ENCODE measurements at places on chromosomes 7 and 10.

DNA sequence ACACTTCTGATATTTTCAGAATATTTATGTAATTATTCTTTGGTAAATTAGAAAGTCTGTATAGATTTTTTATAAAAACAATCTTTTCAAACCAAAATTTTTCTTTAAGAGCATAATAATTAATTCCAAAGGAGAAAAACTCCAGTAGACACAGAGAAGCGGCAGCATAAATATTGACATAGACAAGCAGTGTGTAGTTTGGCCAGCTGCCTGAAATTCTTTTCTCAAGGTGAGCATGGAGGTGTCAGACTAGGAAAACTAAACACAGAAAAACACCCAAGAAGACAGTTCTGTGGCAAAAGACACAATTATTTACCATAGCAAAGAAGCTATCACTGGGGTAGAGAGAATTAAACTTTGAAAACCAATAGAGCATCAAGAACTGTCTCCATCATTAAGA, 82.4 kb downstream of the KLF6 start:
- DNase-seq, result no peak

DNA sequence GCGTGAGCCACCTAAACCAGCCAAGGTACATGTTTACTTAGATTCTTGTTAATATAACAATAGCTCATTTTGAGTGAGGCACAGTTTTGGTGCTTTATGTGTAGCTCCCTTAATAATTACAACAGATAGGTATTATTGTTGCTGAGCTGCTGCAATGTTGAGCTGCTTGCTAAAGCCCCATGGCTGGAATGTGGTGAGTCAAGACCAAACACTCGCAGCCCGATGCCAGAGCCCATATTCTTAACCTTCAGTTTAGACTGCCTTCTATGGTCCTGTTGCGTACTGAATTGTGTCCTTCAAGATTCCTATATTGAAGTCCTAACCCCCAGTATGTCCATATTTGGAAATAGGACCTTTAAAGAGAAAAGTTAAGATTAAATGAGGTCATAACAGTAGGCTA, 407.1 kb downstream of the NEBL start:
- DNase-seq, result no peak

- peak; percentile 72 for DNase-seq
Observed at GRCh38 chr10:97791824-97792721, 20.3 kb upstream of the SFRP5 start.

DNA sequence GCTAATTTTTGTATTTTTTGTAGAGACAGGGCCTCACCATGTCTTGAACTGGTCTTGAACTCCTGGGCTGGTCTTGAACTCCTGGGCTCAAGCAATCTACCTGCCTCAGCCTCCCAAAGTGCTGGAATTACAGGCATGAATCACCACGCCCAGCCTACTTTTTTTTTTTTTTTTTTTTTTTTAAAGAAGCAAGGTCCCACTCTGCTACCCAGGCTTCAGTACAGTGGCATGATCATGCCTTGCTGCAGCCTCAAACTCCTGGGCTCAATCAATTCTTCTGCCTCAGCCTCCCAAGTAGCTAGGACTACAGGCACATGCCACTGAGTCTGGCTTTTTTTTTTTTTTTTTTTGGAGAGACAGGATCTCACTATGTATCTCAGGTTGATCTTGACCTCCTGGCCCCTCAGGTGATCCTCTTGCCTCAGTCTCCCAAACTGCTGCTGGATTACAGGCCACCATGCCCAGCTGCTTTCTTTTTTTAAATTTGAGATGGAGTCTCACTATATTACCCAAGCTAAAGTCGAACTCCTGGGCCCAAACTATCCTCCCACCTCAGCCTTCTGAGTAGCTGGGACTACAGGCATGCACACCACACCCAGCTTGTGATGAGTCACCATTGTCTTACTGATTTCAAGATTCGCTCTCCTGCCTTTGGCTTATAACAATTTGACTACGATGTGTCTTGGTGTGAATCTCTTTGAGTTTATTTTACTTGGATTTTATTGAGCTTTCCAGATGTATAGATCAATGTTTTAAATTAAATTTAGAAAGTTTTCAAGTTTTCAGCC, 9.0 kb downstream of the RPEL1 start:
- DNase-seq, result no peak

DNA sequence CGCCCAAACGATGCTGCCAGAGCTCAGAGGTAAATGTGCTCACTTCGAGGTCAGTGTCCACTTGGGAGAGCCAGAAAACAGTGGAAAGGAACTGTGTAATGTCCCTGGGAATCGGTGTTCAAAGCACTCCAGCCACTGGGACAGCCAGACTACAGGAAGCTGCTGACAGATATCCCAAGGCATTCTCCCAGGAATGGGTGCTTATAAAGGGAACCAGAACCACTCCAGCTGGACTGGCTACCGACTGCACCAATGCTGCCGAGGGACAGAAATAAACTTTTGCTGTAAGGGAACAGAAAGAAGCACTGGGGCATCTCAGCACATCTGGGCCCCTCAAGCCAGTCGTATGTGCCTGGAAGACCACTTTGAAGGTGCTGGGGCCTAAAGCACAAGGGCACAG, 76.7 kb downstream of the ATXN7L1 start:
- DNase-seq, result no peak
